ENCODE measurements at places on chromosomes 16 and 17. TPM values are rescaled to one million over a fixed set of nuclear protein-coding genes. Genes with fewer than 3 reads are reported as not detected.

- no peak for DNase-seq
These were observed 683.5 kb upstream of the CA10 start for GRCh38 chr17:52841971-52842370.

GRCh38 chr17:45060382-45060796, 728 bp upstream of the NMT1 start:
- no peak for DNase-seq

C17orf67 gene
- total RNA-seq, result 1.0 TPM

NAGS gene
- total RNA-seq, result 0.41 TPM

MRPL28 gene
- 41.7 TPM for total RNA-seq
